ENCODE measurements at places on chromosomes 12 and 14.

DNA sequence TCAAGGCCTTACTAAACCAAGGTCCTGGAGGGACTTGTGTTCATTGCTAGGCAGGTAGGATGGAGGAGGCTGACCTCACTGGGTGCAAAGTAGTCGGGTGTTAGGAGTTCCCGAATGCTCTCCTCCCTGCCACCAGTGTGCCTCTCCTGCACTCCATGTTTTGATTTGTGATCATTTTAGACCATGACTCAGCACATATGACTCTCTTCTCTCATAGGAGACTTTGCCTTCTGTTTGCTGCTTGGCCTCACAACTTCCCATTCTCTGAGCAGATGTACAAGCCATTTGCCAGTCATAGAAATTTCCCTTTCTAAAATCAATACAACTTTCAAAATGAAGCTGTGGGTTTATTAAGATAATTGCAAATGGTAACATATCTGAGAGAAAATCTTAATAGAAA, 46.6 kb upstream of the LRIG3 start:
- no peak for DNase-seq

GRCh38 chr12:29796823-29797263, 13.1 kb upstream of the TMTC1 start:
- no peak for DNase-seq

DNA sequence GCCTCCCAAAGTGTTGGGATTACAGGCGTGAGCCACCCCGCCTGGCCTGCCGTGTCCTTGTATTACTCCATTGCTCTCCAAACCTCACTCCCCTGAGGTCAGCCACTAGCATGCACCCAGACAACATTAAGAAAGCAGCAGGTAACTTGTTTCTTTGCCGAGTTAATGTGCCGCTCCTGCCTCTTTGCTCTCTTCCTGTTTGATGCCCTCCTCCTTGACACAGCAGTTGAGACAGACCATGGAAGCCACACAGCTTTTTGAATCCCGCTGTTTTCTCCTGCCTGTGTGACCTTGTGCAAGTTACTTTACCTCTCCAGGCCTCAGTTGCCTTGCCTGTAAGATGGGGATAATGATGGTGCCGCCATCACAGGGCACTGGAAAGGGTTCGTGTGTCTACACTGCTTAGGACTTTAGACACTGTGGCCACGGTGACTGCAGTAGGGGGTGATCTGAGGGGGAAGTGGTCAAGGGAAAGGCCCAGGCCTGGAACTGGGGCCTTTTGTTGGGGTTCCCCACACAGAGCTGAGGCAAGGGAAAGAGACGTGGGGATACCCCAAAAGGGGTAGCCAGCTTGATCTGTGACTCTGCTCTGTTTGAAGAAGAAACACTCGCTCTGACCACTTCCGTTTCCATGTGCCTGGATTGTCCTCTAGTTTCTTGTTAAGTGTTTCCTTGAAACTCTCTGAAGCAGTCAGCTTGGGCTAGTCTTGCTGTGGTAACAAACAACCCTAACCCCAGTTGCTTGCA, 69.3 kb downstream of the RIN3 start:
- no peak for DNase-seq

DNA sequence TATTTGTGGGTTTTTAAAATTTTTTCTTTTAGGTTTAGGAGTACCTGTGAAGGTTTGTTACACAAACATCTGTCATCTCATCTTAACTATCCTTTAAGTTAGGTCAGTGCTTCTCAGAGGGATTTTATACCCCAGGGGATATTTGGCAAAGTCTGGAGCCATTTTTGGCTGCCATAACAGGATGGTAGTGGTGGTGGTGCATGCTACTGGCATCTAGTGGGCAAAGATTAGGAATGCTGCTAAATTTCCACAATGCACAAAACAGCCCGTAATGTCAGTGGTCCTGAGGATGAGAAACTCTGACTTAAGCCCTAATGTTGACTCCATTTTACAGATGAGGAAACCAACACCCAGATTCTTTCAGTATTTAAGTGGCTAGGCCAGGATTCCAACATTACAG, 85.2 kb upstream of the MYF6 start:
- no peak for DNase-seq

DNA sequence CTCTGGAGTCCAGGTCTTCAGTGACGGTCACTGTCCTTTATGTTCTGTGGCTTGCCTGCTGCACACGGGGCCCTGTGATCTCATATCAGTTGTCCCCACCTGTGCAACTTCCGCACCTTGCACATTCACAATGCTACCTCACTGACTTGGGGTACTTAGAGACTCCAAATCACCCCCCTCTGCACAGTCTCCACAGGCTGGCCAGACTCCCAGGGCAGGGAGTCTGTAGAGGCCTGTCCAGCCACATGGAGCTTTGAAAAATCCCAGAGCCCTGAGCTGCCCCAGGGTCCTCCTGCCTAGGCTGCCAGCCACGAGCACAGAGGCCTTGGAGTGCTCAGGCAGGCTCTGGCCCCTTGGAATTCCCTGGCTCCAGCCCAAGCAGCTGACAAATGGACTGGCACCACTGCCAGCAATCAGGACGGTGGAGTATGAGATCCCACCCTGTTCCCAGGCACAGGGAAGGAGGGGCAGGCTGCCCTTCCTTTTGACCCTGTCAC, 26.4 kb downstream of the CMKLR1 start:
- DNase-seq: no peak

DNA sequence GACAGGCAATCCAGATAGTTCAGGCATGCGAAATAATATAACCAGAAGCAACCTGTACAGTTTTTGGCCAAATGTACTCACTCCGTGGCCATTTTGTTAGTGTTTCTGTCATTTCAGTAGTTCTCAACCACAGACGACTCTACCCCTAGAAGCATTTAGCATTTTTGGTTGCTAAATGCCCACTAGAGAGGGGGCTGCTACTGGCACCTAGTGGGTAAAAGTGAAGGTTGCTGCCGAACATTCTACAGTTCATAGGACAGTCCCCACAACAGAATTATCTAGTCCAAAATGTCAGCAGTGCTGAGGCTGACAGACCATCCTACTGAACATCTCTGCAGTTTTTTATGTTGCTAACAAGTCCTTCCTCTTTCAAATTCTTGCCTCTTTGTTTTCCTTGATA, 107.4 kb downstream of the TSHR start:
- DNase-seq: no peak

DNA sequence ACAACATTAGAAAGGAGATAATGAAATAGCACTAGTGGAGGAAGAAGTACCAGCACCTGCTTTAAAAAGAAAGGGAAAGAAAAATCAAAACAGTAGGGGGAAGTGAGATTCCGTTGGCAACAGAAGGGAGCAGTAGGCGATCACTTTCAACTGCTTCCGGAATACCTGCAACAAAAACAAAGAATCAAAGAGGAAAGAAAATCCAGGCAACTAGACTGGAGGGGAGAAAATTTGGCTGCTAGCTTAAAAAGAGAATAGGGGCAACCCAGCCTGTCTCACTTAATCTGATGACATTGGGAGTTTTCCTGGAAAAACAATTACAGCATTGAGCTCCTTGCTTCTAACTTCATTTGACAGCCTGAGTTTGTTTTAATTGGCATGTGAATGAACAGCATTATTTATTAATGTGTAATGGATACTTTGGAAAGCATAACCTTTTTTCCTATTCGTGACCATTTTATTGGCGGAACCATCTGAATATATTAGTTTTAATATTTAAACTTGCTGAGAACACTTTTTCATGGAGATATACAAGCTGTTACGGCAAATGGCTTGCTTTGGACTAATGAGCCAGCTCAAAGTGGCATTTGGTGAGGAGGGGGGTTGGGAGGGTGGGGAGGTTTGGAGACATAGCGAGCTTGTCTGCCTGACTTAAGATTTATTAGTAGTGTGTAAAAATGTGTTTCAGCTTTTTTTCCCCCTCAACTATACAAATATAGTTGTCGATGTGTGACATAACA, 2.5 kb upstream of the DACT1 start:
- DNase-seq: no peak

- DNase-seq: no peak
Observed at GRCh38 chr14:76193696-76194095, 42.0 kb downstream of the GPATCH2L start.

- DNase-seq: no peak
Observed at GRCh38 chr12:20492251-20492760, 124.0 kb downstream of the PDE3A start.

- DNase-seq: no peak
Observed at GRCh38 chr14:72545411-72546311, 348.2 kb downstream of the DPF3 start.

- DNase-seq: no peak
Observed at GRCh38 chr12:13536219-13536910, 339.8 kb downstream of the EMP1 start.

GRCh38 chr14:104116288-104116755, 22.1 kb upstream of the KIF26A start:
- DNase-seq: peak; percentile 51

- no peak for DNase-seq
Observed at GRCh38 chr12:108479364-108480070, 35.6 kb upstream of the FICD start.

DNA sequence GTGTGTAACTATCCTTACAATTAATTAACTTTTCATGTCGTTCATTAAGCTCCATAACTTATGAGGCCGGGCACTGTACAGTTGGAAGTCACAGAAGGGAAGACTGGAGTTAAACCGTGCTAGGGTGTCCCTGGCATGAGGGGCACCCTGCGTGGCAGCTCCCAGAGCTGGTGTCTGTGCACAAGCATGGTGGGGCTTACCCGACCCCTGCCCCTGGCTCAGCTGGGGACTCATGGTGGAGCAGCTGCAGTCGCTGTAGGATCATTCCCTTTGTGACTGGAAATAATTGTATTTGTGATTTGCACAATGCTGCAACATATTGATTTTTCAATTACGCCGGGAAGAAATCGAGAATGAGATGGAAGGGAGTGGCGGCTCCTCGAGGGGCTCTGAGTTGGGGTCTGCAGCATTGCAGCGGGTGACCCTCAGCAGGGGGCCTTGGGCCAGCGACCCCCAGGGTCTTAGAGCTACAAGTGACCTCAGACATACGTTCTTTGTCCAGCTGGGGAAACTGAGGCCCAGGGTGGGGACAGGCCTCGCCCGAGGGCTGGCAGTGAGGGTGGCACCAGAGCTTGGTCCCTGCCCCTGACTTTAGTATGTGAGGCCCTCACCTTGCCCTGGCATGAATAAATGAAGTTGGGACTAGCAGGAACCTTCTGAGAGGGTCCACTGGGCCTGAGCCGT, 125.4 kb downstream of the KIF26A start:
- DNase-seq: no peak

DNA sequence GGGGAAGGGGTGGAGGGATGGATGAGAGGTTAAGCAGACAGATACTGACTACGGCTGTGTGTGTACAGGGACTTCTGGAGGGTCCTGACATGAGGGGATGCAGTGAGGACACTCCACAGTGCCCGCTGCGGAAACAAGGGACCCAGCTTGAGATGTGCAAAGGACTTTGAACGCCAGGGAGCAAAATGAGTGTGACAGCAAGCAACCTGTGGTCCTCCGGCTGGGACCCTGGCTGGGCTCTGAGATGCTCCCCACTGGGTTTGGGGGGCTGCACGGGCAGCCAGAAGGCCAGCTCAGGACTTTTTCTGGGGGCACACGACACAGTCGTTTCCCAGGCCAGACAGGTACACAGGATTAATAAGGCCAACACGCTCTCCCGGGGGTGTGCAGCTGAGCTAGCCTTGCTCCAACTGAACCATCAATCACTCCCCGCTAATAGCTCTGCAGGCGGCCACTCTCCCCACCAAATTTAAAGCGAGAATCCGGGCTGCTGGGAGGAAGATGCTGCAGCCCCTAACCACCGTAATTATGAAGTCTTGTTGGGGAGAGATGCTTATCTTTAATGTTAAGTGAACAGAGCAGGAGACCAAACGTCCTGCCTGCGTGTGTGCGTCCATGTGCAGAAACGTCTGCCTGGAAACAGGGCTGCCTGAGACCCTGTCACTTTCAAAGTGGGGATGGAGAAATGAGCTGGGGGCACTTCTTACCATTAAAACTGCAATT, 51.6 kb upstream of the DLK1 start:
- DNase-seq: no peak

GRCh38 chr14:80959496-80959895, 4.1 kb downstream of the TSHR start:
- DNase-seq: no peak

DNA sequence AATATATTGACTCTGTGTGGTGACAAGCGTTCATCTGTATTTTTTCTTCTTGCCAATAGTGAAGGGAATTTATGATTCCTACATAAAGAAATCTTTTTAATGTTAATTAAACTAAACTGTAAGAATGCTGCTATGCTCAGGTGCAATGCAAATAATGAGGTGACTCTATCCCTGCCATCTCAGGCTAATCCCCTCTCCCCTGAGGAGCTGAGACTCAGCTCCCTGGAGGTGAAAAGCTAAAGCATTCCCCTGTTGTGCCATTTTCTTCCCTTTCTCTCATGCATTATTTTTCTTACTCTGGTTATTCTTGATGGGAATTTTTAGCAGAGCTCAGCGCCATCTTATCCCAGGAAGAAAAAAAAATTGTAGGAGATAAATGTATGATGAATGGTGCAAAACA, 113.9 kb upstream of the FGD4 start:
- no peak for DNase-seq

GRCh38 chr14:96250485-96250884, 5.5 kb upstream of the BDKRB1 start:
- DNase-seq: no peak

- no peak for DNase-seq
Observed at GRCh38 chr14:29102266-29102665, 335.7 kb downstream of the FOXG1 start.

DNA sequence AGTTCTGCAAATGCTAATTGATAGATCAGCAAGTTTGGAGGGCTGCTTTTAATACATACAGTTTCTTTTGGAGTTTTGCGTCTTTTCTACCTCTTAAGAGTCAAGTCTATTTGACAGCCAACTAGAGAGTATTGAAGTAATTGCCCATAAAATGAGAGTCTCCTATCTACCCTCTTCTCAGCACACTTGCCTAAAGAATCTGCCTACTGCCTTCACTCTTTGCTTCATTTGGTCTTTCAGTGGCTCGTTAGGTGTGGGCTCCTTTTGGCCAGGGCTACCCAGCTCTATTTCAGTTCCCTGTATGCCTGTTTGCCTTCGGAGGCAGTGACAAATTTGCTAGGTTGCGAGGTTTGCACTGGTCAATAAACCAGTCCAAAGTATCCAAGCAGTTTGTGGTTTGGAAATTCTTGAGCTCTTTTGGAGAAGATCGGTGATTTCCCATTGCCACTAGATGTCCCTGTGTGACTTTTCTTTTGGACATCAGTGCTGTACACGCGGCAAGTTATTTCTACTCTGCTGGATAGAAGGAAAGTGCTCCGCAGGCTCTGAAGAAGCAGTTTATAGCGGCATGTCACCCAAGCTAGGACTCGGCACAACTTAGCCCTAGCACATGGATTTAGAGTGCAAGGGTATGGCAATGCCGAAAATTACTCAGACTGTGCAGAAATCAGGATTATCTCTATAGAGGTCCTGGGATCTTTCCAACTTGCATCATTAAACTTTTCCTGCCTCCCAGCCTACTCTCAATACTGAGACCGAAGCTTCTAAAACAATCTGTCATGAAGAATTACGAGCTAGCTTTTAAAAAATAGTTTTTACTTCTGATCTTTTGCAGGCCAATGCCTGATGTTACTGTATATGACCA, 38.6 kb downstream of the MGST1 start:
- no peak for DNase-seq

- DNase-seq: no peak
Observed at GRCh38 chr14:102442241-102443211, 67.0 kb downstream of the ANKRD9 start.

DNA sequence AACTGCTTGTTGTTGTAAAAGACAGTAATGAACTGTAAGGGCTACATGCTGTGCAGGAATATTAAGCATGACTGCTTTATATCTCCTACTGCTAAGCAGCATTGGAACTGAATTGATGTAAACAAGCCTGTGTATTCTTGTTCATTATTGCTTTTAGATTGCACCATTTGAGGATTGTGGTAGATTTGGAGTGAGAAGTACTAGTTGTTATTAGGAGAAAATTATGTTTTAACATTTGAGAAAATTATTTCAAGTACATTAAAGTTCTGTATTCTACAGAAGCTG, 212.7 kb downstream of the ERC1 start:
- DNase-seq: no peak

Data from left forelimb (tissue), 1 donor.